ENCODE measurements at places on chromosomes 2 and 18.

- peak; percentile 29 for DNase-seq
These were observed 509 bp upstream of the CYS1 start for GRCh38 chr2:10080536-10081304.

DNA sequence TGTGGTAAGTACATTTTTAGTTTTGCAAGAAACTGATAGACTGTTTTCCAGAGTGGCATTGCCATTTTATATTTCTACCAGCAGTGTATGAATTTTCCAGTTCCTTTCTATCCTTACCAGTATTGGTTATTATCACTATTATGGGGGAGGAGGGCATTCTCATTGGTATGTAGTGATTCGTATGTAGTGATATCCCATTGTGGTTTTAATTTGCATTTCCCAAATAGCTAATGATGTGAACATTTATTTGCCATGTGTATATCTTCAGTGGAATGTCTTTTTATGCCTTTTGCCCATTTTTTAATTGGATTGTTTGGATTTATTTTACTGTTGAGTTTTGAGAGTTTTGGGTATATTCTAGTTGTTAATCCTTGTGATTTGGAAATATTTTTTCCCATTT, 16.9 kb downstream of the EIF5B start:
- no peak for DNase-seq

GRCh38 chr2:173578404-173579107, 223.9 kb downstream of the CDCA7 start:
- DNase-seq = no peak

- no peak for DNase-seq
These were observed 1.7 kb upstream of the ZCCHC2 start for GRCh38 chr18:62521082-62521481.

DNA sequence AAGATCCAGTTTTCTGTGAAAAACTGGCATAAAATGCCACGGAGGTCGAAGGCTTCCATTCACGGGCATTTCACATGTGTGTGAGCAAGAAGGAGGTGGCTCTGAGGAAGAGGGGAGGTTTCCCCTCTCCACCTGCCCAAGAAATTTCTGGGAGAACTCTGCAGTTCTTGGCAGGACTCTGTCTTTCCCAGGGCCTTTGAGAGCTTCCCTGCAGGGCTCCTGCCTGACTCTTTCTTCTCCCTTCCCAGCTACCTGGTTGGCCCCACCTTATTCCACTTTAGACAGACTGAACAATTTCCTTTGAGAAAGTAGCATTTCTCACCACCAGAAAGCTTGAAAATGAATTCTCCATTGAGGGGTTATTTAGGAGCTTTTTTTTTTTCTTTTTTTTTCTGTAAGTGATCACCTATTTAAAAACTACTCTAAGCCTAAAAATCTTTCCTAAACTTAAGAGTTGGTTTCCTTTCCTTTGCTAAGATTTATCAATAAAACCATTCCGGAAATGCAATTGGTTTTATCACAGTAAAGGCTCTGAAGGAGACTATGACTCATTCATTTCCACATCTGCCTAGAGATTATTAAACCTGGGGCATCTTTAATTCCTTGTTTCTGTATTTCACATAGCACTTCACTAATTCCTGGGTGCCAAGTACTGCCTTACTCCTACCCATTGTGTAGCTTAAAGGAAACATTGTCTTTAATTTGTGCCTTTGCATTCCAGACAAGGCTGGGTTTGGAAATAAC, 59.3 kb downstream of the UNC80 start:
- DNase-seq = no peak

GRCh38 chr2:183035954-183036669, 2.1 kb downstream of the NCKAP1 start:
- DNase-seq = no peak

DNA sequence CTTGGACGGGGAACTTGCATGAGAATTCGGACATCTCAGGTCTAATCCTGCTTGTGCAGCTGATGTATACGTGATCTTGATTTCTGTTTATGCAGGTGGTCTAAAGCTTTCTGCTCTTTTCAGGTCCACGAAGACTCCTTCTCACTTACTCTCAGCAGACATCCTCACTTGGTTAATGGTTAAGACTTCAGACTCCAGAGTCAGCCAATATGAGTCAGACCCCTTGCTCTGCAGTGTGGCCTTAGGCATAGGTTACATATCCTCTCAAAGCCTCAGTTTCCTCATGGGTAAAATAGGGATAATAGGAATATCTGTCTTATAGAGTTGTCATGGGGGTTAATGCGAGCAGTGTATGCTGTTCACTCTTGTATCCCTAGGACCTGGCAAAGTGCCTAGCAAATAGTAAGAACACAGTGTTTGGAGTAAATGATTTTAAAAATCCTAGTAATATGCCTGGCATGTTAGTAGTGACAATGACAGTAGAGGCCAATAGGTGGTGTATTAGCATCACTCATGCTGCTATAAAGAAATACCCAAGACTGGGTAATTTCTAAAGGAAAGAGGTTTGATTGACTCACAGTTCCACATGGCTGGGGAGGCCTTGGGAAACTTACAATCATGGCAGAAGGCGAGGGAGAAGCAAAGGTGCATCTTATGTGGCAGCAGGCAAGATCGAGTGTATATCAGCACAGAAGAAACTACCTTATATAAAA, 42.3 kb downstream of the XRCC5 start:
- no peak for DNase-seq

DNA sequence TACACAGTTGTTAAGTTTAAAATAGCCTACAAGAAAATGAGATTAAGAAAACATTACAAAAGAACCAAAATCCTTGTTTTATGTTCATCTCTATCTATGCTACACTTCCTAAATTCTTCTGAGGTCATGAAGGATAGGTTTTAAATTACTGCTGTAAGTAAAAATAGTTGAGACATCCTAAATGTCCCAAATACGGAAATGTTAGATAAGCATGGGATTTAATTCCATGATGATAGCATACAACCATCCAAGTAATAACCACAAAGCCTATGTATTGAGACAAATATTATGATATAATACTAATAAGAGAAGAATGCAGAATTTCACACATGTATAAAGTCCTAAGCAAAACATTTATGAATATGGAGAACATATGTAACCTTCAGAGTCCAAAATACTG, 34.1 kb downstream of the PIEZO2 start:
- no peak for DNase-seq

GRCh38 chr2:106054321-106054720, 139.8 kb downstream of the UXS1 start:
- DNase-seq = no peak

- no peak for DNase-seq
These were observed 58.5 kb downstream of the ROCK1 start for GRCh38 chr18:21053127-21053526.

DNA sequence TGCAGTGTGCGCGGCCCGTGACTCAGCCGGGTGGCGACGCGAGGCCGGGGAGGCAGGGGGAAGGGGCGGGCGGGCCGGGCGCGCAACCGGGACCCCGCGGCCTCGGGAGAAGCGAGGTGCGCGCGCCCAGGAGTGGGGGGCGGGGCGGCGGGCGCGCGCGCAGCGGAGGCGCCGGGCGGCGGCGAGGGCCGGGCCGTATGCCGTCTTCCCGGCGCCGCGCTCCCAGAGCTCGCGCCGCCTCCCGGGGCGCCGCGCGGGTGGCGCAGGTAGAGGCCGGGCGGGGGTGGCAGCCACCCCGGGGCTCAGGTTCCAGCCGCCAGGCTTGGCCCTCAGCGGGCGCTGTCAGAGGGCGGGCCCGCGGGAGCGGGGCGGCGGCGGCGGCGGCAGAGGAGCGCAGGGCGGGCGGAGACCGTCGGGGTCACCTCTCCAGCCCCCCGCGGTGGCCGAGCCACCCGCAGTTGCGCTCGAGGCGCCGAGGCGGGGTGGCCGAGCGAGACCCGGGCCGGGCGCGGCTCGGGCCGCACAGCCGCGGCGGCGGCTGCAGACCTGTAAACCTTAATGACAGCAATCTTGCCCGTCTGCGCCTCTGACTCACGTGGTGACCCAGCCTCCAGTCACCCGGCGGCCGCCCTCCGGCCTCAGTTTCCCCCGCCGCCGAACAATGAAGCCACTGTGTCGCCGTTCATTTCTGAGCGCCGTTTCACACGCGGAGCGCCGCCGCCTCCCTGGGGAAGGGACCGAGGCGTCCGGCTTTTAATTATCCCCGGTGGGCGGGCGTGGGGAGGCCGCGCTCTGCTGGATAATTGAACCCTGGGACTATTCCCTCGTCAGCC, 25.3 kb upstream of the SMAD7 start:
- DNase-seq = peak; percentile 44

GRCh38 chr2:213086571-213086970, 64.8 kb downstream of the IKZF2 start:
- DNase-seq = no peak

DNA sequence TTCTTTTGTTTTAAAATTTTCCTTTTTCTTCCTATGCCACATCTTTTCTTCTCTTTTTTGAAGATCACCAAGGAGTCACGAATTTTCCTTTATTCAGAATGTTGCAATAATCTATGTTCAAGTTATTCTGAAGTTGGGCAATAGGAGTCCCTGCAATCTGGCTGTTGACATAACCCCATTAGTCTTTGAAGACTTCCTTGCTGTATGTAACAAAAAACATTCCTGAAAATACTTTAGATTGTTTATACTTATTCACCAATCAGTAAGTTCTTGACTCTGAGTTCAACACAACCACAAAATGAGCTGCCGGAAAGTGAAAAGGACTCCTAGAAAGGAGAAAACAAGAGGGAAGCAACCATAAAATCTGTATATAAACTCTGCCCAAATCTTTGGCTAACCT, 62.8 kb downstream of the TMEM237 start:
- no peak for DNase-seq

- DNase-seq = no peak
These were observed 31.9 kb downstream of the PRKRA start for GRCh38 chr2:178419123-178419522.

DNA sequence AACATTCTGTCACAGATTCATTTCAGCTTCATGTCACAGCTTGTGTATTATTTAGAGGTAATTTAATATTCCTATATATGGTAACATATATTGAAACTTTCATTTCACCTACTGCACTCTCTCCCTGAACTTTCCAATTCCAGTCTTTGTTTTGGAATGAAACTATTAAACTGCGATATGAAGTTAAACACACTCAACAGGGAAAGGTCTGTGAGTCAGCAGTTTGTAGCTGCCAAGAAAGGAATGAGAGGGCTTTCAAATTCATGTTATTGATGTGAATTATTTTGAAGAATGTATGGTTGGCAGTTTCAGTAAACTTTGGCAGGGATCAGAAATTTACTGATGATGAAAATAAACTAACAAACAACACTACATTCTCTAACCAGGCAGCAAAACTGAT, 148.3 kb downstream of the HNMT start:
- no peak for DNase-seq

DNA sequence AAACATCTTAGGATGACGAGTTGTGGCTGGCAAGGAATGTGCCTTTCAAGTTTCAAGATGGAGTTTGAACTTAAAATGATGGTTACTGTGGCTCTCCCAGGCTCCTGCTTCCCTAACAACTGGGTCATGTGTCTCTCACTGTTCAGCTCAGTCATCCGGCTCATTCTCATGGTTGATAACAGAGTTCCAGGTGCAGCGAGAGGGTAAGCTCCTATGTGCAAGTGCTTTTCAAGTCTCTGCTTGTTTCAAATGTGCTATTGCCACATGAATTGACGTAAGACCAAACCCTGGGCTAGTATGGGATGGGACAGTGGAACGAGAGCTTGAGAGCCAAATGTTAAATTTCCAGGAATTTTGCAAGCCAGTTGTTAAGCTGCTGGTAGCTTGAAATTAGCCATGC, 19.5 kb upstream of the PUM2 start:
- no peak for DNase-seq

- DNase-seq = no peak
These were observed 31.1 kb downstream of the NDUFA10 start for GRCh38 chr2:239994086-239994485.

GRCh38 chr2:140565756-140566155, 1565.1 kb downstream of the LRP1B start:
- DNase-seq = no peak

DNA sequence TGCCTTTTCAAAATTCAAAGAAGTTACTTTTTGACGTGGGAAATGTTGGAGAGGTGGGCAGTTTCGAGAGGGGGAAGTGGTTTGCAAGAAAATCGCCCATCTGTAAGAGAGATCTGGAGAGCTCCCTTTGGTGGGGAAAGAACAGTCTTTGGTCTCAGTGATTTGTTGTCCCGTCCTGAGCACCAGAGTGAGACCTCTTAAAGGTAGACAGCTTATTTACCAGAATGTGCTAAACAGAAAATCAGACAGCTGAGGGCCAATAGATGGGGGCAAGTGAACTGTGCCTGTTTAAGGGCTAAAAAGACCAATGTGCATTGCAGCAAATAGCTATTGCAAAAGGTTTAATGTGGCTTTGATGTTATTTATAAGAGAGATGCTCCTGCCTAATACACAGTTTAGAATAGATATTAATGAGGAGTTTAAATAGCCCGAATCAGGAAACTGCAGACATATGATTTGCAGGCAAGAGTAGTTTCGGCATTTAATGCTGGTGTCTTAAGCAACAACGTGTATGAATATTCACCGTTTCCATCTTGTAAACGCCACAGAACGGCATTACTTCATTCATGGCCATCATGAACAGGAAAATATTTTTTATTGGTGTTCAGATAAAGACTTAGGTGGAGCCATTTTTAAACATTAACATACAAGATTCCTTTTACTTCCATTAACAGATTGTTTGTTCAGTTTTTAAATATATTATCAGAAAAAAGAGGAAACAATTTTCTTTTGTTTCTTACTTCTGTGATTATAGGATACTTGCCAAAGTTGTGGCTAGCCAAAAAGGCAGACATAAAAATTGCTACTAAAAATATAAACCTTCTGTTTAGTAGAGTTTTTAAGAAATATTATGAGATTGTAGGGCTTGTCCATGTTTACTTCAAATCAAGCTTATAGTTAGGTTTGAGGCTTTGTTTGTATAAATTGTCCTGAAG, 29.6 kb downstream of the ARHGAP15 start:
- no peak for DNase-seq

DNA sequence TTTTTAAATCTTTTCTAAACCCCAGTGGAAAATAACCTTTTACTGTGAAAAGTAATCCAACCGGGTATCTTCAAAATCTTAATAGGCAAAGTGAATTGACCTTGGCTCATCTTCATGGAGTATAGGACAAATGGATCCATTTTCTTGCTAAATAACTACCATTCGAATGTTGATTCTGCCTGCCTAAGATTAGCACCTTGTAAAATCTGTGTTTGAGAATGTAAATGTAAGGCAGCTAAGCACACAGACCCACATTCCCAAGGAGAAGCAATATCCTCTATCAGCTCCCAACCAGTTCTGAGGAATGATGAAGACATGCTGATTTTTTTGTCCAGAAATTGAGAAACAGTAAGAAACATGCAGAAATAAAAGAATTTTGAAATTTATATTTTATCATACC, 509.8 kb upstream of the SMIM21 start:
- no peak for DNase-seq

GRCh38 chr2:109662889-109663288, 48.7 kb downstream of the SOWAHC start:
- no peak for DNase-seq

- DNase-seq = no peak
These were observed 353.4 kb downstream of the ALK start for GRCh38 chr2:29567906-29568520.

DNA sequence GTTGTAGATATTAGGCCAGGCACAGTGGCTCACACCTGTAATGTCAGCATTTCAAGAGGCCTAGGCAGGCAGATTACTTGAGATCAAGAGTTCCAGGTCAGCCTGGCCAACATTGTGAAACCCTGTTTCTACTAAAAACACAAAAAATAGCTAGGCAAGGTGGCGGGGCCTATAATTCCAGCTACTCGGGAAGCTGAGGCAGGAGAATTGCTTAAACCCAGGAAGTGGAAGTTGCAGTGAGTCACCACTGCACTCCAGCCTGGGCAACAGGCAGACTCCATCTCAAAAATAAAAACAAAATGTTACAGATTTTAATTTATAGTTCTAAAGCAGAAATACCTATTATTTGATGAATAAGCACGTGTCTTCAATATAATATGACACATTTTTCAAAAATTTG, 65.6 kb upstream of the UBXN4 start:
- no peak for DNase-seq
